ENCODE measurements at places on chromosomes 3 and 15.

GRCh38 chr15:42036112-42036905, 15.5 kb upstream of the PLA2G4E start:
- no peak for DNase-seq

DNA sequence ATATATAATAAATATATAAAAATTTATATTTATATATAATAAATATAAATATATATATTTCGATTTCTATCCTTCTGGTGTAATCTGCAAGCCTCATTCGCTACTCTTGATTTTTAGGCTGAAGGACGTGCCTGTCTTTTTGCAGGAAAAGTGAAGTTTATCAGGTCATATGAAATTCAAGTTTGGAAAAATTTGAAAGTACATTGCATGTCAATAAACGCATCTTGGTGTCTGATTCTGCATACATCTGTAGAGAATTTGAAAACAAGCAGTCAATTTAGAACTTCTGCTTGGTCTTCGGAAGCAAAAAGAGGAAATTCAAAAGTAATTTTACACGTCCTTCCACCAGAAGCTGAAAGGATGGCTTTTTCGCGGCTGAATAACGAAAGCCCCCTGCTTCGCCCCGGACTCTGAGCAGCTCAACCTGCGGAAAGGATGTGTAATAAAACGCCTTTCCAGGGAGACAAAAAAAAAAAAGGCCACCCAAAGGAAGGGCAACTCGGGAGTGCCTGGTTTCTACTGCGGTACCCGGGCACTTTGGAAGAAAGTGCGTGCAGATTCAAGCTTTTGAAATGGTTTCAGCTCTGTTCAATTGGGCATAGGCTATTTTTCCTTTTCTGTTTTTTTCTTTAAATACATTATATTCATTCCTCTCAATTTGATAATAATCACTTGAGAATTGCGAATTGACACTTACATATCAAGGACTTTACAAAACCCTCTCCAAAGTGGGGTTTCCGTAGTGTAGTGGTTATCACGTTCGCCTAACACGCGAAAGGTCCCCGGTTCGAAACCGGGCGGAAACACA, 1.5 kb upstream of the MYNN start:
- DNase-seq: peak; percentile 88

- DNase-seq: peak; percentile 89
These were observed at the start of gene GREM1 for GRCh38 chr15:32717426-32718226. GREM1 (plus strand) TSS chr15:32718004; CDS start chr15:32730691, 12,687 bp downstream.

DNA sequence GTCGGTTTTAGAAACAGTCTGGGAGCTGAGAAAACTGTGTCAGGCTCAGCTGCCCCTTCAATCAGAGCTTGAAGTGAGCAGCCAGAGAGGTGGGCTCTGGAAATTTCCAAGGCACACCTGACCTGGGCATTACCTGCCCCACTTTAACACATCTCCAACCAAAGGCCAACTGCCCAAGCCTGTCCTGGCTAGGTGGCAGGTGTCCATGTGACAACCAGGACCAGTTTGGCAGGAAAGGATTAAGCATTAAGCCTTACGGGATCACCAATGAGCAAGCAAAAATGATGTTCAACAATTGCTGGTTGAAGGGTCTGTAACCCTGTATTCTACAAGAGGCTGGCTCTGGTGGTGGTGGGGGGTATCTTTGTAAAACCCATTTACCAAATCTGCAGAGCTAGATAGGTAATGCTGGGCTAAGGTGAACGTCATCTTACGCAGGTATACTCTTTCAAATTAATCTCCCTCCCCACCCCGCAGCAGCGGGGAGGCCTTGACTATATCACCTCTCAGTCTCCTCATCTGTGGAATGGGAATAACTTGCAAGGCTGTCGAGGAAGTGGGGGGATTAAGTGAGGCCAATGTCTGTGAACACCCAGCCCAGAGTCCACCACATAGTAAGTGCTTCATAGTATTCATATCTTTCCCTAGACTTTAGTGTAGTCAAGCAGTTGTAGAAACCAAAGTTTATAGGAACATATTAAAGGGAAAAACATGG, 183.2 kb downstream of the MEGF11 start:
- no peak for DNase-seq

GRCh38 chr3:157142315-157142714, 17.6 kb downstream of the CCNL1 start:
- no peak for DNase-seq

- DNase-seq: peak; percentile 81
These were observed at the start of gene LARP6 for GRCh38 chr15:70853973-70854665. LARP6 (minus strand) TSS chr15:70854157; CDS start chr15:70854088, 69 bp downstream.

DNA sequence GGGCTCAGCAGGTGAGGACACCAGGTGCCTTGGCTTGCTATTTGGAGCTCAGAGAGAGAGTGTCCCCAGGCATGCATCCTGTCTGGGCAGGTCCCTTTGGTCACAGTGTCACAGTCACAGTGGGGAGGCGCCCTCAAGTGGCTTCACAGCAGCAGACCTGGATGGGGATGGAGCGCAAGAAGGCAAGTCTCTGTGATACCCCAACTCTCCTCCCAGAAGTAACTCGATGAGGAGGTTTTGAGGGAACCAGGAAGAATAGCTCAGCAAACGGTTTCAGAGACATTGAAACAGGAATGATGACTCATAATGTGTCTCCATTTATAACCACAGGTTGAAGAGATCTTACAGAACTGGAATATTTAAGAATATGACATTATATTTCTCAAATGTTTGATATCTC, 66.5 kb upstream of the SH3GL3 start:
- peak; percentile 18 for DNase-seq

DNA sequence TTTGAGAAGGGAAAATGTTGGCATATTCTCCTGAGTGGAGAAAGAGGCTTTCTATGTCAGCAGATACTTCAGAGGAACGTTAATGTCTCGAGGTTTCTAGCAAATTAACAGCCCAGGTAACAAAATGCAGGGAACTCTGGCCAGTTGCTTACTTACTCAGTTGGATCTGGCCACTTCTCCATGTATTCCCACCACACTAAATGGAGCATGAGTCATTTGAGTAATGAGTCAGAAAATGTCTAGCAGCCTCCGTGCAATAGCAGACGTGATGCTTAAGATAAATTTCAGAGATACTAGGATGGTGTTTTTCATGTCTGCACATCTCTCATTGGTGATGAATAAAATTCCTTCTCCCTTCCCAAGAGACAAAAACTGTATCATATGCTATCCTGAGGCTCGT, 671.5 kb downstream of the FHIT start:
- peak; percentile 19 for DNase-seq

DNA sequence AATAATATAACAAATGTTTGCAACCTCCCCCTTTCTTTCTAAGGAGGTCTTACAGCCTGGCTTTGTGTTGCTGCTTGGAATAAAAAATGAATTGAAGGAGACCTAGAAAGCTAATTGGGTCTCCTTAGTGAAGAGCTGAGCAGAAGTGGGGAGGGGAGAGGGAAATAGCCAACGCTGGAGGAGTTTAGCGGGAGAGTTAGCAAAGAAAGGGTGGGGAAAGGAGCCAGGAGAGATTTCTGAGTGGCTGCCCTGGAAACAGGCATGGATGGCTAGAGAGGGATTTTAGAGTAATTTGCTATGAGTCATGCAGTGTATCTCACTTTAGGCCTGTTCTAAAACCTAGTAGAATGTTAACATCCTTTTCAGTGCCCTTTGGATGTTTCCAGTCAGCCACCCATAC, 45.2 kb upstream of the PFN2 start:
- DNase-seq: no peak

GRCh38 chr15:36177590-36178302, 401.7 kb upstream of the CDIN1 start:
- peak; percentile 52 for DNase-seq

- DNase-seq: peak; percentile 97
These were observed 908.4 kb downstream of the EPHA3 start for GRCh38 chr3:90015688-90016356.

DNA sequence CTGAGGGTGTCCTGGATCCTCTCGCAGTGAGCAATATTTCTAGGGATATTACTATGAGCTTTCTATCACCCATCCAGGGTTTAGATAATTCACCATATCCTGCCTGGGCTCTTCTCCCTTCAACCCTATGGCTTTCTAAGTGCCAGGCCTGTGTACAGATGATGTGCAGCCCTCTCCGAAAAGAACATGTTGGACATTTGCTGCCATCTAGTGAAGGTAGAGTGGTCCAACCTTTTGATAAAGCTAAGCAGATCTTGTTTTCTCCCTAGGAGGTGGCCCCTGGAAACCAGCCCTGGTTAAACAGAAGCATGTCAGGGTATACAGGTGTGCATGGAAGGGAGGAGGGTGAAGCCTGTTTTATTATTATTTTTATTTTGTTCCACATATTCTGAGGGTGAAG, 27.9 kb upstream of the SCN10A start:
- peak; percentile 75 for DNase-seq

DNA sequence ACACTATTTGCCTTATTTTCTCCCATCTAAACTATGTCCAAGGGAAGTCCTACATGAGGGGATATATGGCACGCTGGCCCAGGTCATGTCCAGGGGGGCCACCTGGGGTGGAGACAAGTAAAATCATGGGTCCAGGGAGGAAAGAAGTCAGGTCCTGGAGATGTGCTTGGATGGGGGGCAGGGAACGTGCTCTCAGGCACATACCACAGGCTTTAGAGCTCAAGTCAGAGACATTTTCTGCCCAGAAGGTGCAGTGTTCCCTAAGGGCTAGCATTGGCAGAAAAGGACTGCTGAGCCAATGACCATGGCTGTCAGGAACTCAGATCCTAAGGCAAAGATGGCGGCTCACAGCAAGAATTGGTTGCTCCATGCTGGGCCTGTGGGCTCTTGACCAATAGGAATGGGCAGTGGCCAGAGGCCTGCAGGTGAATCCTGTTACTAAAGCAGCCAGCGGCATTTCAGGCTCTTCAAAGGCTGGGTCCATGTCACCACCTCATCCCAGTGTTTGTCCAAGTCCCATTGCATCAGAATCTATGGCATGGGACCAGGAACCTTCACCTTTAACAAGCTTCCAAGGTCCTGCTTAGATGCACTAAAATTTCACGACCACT, 175.0 kb downstream of the RPLP1 start:
- no peak for DNase-seq

DNA sequence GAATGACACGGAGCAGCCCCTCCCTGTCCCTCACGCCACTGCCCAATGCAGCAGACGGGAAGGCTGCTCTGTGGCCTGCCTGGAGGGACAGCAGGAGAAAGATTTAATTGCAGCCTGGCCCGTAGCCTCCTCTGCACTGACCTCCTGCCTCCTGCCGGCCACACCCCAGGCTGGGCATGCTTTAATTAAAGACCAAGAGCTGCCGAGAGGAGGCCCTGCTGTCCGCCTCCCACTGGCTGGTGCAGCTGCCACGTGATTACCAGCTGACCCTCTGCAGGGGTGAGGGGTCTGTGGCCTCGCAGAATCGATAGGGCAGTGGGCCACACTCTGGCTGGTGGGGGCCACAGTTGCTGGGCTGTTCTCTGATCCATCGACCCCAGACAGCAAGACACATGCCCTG, 100.2 kb upstream of the PRR23E start:
- no peak for DNase-seq

DNA sequence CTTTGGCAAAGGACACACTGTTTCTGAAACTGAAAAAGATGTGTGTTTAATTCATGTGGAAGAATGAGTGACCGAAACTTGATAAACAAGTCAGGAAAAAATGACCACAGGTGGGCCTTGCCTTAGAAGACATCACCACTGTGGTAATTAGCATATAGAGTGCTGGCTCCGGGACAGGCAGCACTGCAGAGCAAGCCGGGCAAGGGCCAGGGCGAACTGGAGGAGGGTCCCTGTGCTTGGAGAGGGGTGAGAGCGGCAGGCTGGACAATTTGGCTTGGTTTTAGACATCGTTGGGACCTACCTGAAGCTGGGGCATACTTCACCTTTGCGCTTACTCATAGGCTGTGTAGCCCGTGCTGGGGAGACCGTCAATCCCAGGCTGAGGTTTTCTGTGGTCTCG, 8.2 kb downstream of the RTP3 start:
- no peak for DNase-seq

GRCh38 chr3:53016236-53016635, 29.6 kb downstream of the SFMBT1 start:
- DNase-seq: no peak

DNA sequence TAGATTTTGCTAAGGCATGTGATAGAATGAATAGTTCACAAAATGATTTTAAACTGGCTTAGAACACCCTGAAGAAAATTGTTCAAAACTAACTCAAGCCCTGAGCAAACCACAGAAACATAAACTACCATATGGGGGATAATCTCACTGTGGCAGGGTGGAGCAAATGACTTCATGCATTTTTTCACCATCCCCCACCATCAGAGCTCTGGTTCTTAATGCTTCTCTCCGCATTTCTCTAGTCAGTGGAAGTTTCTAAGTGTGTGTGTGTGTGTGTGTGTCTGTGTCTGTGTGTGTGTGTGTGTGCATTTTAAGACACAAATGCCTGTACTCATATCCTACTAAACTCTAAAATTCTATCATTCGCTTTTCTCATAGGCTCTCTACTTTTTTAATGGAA, 107.1 kb upstream of the PHLDB2 start:
- DNase-seq: peak; percentile 78

DNA sequence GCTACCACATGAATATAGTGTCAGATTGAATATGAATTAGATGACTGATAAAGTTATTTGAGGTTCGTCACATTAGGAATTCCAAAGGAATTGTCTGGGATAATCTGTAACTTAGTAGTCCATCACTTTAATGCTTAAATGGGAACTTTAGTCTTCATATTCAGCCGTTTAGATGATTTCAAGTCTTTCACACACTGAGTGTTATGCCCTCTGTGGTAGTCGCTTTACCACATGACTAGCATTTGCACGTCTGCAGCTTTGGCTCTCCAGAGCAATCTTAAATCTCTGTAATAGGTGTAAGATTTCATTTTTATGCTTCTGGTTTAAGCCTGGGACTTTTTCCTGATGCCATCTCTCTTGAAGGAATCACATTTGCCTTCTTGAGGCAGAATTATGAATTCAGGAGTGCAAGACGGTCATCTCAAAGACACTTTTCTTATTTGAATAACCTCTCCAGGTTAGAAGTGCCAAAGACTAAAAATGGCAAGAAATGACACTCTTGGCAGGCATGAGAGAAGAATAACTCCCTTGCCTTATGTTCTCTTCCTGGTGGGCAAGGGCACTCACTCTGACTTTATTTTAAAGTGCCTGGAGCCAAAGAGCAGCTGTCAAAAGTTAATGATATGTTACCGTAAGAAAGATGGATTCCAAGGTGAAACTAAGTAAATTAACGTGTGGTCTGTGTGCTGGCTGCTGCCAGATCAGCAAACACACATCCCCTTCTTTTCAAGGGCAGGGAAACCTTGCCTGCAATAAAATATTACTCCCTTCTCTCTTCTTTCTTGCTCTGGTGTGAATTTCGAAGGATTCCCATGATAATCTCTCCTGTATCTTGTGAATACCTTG, 153.3 kb downstream of the B3GALNT1 start:
- DNase-seq: no peak

- no peak for DNase-seq
These were observed 103.0 kb downstream of the CFAP20DC start for GRCh38 chr3:58946875-58947274.

DNA sequence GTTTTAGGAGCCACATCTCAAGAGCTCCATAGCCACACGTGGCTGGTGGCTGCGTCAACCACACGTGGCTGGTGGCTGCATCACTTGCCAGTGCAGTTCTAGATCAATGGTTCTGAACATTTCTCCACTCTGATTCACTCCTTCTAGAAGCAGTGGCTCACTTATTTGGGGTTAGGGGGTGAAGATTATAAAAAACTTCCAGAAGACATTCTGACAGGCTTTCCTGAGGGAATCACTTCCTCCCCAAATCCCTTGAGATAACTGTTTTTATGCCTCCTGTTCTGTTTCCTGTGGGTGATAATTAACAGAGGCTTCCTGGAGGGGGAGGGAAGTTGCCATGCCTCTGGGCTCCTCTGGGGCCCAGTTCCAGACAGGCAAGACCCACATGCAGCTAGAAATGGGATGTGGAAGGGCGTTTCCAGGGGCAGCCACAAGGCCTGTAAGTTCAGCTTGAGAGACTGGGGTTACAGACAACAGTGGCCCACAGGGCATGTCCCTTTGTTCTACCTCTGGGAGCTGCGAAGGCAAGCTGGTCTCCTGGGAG, 23.6 kb downstream of the HEG1 start:
- DNase-seq: no peak
